ENCODE measurements at places on chromosomes 5 and 9.
A peak's percentile ranks its signal among the peaks of the same experiment; 100 is the strongest.

- no peak for DNase-seq
Observed at GRCh38 chr9:105144076-105144475, 100.4 kb upstream of the SLC44A1 start.

DNA sequence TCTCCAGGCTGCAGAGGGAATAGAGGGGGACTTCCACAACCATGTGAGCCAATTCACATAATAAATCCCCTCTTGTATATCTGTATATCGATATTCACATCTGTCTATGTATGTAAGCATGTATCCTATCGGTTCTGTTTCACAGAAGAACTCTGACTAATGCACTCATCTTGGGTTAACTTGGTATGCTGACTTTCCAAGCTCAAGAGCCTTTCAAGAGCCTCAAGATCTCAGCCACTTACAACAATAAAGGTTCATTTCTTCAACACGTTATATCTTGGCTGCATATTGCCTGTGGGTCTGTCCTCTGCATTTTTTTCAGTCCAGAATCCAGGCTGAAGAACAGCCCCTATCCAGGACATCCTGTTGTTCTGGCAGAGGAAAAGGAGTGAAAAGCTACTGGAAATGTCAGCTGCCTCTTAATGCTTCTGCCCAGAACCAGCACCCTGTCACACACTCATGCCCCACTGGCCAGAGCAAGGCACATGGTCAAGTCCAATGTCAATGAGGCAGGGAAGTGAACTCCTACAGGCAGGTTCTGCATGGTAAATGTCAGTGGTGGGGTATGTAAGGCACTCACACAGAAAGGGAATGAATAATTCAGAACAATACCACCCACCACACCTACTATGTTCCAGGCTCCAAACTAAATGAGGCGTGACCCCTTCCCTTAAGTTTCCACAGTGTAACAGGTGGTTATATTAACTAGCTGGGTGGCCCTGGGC, 91.6 kb upstream of the ICE1 start:
- DNase-seq, result no peak

- no peak for DNase-seq
Observed at GRCh38 chr5:157611571-157612476, 36.2 kb upstream of the ADAM19 start.

- no peak for DNase-seq
Observed at GRCh38 chr9:117703537-117703936, 666 bp upstream of the TLR4 start.

GRCh38 chr5:158814521-158814920, 285.2 kb downstream of the EBF1 start:
- no peak for DNase-seq

DNA sequence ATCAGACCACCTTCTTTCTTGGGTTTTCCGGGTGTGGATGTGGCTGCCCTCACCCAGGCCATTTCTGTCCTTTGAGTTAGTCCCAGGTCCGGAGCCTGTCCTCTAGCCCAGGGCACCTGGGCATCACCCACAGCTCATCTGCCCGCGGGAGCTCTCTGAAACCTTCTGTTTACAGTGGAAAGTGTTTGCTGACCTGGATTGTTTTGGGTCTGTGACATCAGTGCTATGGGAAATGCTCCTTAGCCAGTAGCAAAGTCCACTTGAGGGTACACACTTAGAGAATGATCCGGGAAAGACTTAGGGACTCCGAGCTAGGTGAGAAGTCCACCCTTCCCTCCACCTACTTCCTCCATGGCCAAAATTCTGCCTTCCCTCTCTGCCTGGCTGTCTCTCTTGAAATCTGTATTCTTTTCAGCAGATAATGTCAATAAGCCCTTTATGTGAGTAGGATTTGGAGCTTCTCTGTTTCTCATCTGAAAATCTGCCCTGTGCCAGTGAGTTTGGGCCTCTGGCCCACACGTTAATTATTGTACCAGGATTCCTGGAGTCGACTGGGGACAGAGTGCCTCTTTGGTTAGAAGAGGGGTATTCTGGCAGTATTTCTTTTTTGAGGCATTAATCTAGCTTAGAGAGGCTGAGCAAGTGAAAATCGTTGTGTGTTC, 19.9 kb downstream of the ABLIM3 start:
- DNase-seq, result no peak

GRCh38 chr5:88719434-88719833, 163.6 kb downstream of the MEF2C start:
- DNase-seq, result no peak

- DNase-seq, result no peak
Observed at GRCh38 chr9:21015129-21015815, 16.2 kb downstream of the HACD4 start.

DNA sequence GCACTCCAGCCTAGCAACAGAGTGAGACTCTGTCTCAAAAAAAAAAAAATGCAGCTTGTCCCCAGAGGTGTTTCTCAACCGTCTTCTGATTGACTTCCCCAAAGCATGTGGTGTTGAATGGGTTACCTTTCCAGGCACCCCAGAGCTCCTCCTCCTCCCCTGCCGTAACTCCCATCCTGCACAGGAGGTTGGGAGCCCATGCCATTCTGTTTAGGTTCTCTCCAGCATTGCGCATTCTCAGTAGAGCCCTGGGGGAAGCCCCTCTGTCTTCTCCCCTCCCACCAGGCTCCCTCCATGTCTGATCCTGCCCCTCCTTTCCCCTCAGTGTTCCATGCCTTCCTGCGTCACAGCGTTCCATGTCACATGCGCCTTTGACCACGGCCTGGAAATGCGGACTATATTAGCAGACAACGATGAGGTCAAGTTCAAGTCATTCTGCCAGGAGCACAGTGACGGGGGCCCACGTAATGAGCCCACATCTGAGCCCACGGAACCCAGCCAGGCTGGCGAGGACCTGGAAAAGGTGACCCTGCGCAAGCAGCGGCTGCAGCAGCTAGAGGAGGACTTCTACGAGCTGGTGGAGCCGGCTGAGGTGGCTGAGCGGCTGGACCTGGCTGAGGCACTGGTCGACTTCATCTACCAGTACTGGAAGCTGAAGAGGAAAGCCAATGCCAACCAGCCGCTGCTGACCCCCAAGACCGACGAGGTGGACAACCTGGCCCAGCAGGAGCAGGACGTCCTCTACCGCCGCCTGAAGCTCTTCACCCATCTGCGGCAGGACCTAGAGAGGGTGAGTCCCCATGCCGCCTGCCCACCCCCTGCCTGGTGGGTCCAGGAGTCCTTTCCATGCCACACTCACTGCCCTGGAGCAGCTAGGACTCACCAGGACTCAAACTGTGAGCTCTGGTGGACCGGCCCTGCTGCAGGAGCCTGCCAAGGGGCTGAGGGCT, 40.6 kb downstream of the JADE2 start:
- no peak for DNase-seq

DNA sequence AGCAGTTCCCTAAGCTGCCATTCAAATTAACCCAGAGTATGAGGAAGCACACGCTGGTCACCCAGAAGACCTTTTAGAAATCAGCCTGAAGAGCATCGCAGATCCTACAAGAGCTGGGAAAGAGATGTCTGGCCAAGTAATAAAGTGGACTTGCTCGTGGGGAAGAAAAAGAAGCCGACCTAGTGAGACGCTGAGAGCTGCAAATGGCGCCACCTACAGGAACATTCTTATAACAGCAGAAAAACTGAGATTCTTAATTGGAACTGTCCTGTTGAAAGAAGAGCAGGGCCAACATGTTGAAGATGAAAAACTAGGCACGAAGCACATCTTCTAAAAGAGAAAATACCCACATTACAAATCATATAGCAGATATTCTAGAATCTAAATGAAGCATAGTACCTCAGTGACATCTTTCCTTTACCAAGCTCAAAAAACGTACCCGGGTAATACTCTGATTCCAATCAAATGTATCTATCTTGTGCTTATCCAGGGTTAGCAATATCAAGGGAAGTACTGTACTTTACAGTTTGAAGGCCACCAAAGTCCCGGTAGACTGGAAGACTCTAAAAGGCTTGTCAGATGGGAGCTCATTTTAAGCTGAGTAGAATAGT, 3.9 kb upstream of the GNAQ start:
- peak; percentile 79 for DNase-seq

DNA sequence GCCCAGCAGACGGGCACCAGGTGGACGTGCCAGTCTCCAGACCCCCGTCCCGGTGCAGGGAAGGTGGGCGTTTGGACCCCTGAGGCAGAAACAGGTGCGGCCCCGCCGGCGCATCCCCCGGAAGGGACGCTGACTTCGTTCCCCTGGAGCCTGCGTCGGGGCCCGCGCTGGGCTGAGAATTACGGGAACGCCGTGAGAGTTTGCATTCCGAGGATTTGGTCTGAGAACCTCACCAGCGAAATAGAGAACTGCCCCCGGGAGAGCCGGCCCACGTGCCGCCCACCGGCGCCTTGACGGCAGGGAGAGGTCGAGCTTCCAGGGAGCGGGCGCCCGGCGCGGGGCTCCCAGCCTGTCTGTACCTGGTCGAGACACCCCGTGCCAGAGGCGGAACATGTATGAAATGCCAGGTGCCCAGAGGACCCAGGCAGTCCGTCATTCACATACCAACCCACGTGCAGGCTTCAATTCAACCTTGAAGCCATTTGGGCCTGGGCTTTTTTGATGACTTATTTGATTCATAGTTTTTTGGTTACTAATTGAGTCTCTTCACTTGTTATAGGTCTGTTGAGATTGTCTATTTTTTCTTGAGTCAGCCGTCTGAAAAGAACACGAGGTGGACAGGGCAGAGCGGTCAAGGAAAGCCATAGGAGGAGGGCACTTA, 877 bp upstream of the CAMSAP1 start:
- no peak for DNase-seq

GRCh38 chr9:74783408-74783807, 104.3 kb downstream of the TRPM6 start:
- no peak for DNase-seq

GRCh38 chr5:113233606-113234005, 201.2 kb downstream of the TSSK1B start:
- no peak for DNase-seq

GRCh38 chr5:145903867-145904266, 31.1 kb upstream of the GRXCR2 start:
- no peak for DNase-seq

GRCh38 chr5:98768160-98768959, 5.1 kb upstream of the RGMB start:
- DNase-seq, result peak; percentile 82

DNA sequence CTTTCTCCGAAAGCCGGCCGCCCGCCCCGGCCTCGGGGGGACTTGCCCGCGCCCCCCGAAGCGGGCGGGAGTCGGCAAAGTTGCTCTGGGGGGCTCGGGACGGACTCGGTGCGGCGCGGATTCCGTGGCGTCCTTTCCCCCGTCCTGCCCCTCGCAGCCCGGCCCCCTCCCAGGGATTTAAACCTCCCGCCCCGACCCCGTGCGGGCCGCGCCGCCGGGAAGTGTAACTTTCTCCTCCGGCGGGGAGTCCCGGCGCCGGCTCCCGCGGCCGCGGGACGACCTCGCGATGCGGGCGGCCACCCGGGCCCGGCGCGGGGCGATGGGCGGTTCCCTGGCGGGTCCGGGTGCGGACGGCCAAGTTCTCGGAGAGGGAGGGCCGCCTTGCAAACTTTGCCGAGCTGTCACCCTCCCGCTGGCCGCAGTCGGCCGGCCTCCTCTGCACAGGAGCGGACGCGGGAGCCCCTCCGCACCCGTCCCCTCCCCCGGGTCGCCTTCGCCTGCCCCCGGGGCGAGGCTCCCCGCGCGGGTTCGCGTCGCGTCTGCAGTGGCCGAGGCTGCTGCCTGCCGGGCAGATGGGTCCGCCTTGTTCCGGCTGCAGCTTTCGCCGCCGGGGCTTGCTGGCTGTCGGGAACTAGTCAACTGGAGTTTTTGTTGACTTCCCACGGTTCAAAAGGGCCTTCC, 732 bp downstream of the PBX3 start:
- DNase-seq, result no peak

GRCh38 chr5:140574165-140574564, 9.5 kb downstream of the SLC35A4 start:
- no peak for DNase-seq

- DNase-seq, result peak; percentile 81
Observed at GRCh38 chr5:73591102-73591695, 25.7 kb downstream of the UTP15 start.

GRCh38 chr9:78032730-78033457, 1.3 kb upstream of the GNAQ start:
- DNase-seq, result no peak

GRCh38 chr9:106298997-106299396, 564.0 kb upstream of the ZNF462 start:
- DNase-seq, result no peak

GRCh38 chr5:155114655-155115054, 101.1 kb downstream of the KIF4B start:
- DNase-seq, result no peak

DNA sequence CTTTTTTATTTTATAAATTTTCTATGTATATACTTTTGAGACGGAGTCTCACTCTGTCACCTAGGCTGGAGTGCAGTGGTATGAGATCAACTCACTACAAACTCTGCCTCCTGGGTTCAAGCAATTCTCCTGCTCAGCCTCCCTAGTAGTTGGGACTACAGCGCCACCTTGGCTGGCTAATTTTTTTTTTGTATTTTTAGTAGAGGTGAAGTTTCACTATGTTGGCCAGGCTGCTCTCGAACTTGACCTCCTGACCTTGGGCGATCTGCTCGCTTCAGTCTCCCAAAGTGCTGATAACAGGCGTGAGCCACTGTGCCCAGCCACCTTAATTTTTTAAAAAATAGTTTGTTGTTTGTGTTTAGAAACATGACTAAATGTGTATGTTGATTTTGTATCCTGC, 76.6 kb downstream of the FBXO4 start:
- DNase-seq, result no peak

DNA sequence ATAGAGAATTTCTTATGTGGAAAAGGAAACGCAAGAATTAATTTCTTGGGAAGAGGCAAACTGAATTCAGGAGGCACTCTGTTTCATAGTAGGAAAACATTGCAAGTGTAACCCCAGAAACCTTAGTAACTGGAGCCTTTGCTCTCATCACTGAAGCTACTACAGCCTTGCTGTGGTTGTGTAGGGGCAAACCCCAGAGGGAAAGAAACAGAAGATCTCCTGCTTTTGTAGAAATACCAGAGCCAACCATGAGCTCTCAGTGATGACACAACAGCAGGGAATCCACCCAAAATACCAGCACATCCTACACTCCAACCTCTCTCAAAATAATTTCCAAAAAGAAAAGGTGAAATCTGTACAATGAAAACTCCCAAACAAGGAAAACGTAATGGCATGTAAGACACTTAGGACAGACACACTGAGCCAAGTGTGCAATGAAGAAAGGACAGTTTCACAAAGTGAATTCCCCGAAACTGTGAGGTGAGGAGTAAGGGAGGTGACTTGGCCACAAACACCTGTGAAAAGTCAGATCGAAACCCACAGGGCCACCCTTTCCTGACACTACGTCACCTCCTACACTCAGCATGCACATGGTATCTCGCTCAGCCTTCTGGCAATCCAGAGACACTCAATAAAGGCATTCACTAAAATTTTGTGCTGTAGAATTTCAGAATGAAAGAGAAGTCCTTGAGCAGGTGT, 8.5 kb upstream of the ACSL6 start:
- no peak for DNase-seq

- no peak for DNase-seq
Observed at GRCh38 chr5:42632354-42632900, 124.2 kb upstream of the CCDC152 start.

- DNase-seq, result no peak
Observed at GRCh38 chr9:126058591-126058990, 268.0 kb upstream of the MVB12B start.

DNA sequence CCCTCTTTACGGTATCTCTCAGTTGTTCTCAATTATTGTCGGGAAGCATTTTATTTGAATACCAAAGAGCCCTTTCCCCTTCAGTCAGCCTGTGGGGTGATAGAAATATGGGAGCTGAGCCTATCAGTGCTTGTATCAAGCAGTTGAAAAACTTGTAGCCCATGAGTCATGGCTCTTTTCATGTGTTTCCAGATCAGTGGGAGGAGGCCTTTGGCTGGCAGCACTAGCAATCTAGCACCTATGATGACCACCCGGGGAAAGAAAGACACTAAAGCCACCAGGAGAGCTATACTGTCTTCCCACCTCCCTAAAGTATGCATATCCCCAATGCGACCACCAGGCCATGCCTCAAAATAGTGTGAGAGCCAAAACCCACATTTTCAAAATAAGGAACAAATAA, 696.9 kb upstream of the C9orf72 start:
- DNase-seq, result no peak
